ENCODE measurements at places on chromosomes 6 and 20. TPM values are rescaled to one million over a fixed set of nuclear protein-coding genes. Genes with fewer than 3 reads are reported as not detected.
A peak's percentile ranks its signal among the peaks of the same experiment; 100 is the strongest.

- no peak overlapping the region for H3K4me3 ChIP-seq
- no peaks in the 10 kb centered on the region for H3K4me1 ChIP-seq
- no peak for DNase-seq
Observed at GRCh38 chr6:11190625-11191245, 41.7 kb downstream of the NEDD9 start.

DNA sequence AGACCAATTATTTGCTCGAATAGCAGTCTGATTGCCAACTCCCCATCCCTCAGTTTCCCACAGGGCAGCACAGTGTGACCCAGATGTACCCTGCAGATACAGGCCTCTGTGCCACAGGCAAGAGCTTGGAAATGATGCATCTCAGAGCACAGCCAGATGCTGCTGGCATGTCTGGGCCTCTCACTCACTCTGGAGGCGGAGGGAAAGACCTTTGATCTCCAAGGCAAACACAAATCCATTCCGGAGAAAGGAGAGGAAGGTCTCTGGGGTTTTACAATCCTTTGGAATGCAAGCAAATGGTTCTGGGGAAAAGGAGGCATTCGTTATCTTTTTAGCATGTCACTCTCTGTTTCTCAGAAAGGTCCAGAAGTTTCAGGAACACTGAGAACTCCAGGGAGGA is 74.2 kb downstream of the RIOK1 start:
- no peaks in the 10 kb centered on the region for H3K4me1 ChIP-seq
- H3K4me3 ChIP-seq, result no peak overlapping the region
- no peaks in the 10 kb centered on the region for H3K36me3 ChIP-seq
- H3K27ac ChIP-seq, result no peak overlapping the region

- H3K4me1 ChIP-seq, result no peaks in the 10 kb centered on the region
- H3K27ac ChIP-seq, result no peak overlapping the region
- no peak overlapping the region for H3K4me3 ChIP-seq
- no peak for DNase-seq
Observed at GRCh38 chr20:24543168-24543567, 73.7 kb downstream of the SYNDIG1 start.

- H3K36me3 ChIP-seq, result no peaks in the 10 kb centered on the region
- no peak overlapping the region for H3K4me3 ChIP-seq
- H3K27ac ChIP-seq, result no peak overlapping the region
- no peak for DNase-seq
- H3K27me3 ChIP-seq, result peaks cover 16% of the 10 kb centered on the region
Observed at GRCh38 chr6:72617721-72618120, 4.1 kb upstream of the KCNQ5 start.

- no peaks in the 10 kb centered on the region for H3K27me3 ChIP-seq
- no peaks in the 10 kb centered on the region for H3K36me3 ChIP-seq
- no peak overlapping the region for H3K27ac ChIP-seq
- DNase-seq, result no peak
- no peak overlapping the region for H3K4me3 ChIP-seq
- H3K4me1 ChIP-seq, result no peaks in the 10 kb centered on the region
Observed at GRCh38 chr6:89596056-89596455, 42.5 kb downstream of the LYRM2 start.

DNA sequence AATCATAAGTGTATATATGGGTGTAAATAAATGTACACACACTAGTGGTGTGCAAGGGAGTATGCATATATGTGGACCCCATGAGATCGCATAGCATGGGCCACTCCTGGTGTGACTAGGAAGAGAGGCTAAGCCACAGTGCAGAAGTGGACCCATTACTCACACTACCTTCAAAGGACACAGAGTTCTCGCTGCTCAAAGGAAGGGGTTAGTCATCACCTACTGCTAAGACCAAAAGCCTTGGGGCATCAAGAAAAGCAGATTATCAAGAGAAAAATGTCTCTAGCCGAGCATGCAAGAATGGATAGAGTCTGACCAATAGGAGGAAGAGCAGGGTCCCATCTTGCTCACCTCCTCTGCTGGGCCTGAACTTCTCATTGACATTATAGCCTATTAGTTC is 195.5 kb downstream of the MAFB start:
- no peaks in the 10 kb centered on the region for H3K4me1 ChIP-seq
- peaks cover 3% of the 10 kb centered on the region for H3K27me3 ChIP-seq
- no peak overlapping the region for H3K27ac ChIP-seq
- H3K36me3 ChIP-seq, result no peaks in the 10 kb centered on the region
- no peak overlapping the region for H3K4me3 ChIP-seq
- no peak for DNase-seq

GRCh38 chr20:48949304-48950170 is 28.0 kb downstream of the ARFGEF2 start:
- no peaks in the 10 kb centered on the region for H3K27me3 ChIP-seq
- DNase-seq, result no peak
- no peak overlapping the region for H3K4me3 ChIP-seq

DNA sequence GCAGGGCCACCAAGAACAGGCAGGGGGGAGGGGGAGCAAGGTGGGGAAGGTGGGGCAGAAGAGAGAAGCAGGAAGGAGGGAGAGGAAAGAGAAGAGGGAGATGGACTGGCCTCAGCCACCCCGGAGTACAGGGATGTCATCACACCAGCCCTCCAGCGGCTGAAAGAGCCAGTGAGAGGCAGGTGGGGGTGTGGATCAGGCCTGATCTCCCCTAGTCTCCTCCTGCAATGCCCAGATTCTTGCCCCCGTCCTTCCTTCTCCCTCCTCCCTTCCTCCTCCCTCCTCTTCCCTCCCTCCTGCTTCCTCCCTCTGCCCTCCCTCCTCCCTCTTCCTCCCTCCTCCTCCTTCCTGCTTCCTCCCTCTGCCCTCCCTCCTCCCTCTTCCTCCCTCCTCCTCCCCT is 61.5 kb downstream of the YTHDF1 start:
- H3K27me3 ChIP-seq, result peaks cover 74% of the 10 kb centered on the region
- DNase-seq, result no peak
- no peaks in the 10 kb centered on the region for H3K36me3 ChIP-seq
- no peaks in the 10 kb centered on the region for H3K4me1 ChIP-seq
- no peak overlapping the region for H3K4me3 ChIP-seq

DNA sequence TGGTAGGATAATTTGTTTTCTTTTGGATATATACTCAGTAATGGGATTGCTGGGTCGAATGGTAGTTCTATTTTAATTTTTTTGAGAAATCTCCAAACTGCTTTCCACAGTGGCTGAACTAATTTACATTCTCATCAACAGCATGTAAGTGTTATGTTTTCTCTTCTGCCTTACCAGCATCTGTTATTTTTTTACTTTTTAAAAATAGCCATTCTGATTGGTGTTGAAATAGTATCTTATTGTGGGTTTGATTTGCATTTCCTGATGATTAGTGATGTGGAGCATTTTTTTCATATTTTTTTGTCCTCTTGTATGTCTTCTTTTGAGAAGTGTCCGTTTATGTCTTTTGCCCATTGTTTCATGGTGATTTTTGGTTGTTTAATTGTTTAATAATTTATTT is 11.9 kb downstream of the HINT3 start:
- DNase-seq, result no peak
- H3K36me3 ChIP-seq, result no peaks in the 10 kb centered on the region
- no peaks in the 10 kb centered on the region for H3K27me3 ChIP-seq
- H3K27ac ChIP-seq, result no peak overlapping the region

- no peak for DNase-seq
- H3K36me3 ChIP-seq, result no peaks in the 10 kb centered on the region
- H3K27ac ChIP-seq, result no peak overlapping the region
- no peaks in the 10 kb centered on the region for H3K4me1 ChIP-seq
- H3K4me3 ChIP-seq, result no peak overlapping the region
- H3K27me3 ChIP-seq, result no peaks in the 10 kb centered on the region
Observed at GRCh38 chr6:146444189-146444588, 99.4 kb upstream of the RAB32 start.

- peaks cover 28% of the 10 kb centered on the region for H3K36me3 ChIP-seq
- no peaks in the 10 kb centered on the region for H3K27me3 ChIP-seq
- H3K4me3 ChIP-seq, result no peak overlapping the region
- no peaks in the 10 kb centered on the region for H3K4me1 ChIP-seq
Observed at GRCh38 chr20:49247792-49248191, 28.6 kb downstream of the DDX27 start.

DNA sequence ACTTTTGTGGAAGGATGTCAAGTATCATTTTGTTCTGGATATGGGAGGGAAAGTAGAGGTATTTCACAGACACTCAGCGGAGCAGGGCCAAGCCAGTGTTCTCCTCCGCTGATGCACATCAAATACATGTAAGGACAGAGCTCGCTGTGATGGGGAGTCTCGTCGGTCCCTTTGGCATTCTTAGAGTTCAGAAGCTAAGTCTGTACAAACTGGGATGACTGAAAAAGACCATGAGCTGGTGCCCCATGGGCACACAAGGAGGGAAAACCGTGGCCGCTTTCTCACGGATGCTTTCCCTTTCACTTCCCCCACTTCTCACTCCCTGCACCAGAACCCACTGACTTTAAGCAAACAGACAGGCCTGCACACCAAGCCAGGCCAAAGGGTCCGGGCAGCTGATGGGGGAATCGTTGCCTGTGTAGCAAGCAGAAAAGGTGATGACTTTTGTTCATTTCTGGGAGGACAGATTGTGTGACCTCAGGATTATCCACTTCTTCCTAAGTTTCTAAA is 27.7 kb upstream of the MPC1 start:
- no peaks in the 10 kb centered on the region for H3K36me3 ChIP-seq
- peaks cover 50% of the 10 kb centered on the region for H3K4me1 ChIP-seq
- H3K27ac ChIP-seq, result peak overlapping the region; percentile 53
- no peak overlapping the region for H3K4me3 ChIP-seq

DNA sequence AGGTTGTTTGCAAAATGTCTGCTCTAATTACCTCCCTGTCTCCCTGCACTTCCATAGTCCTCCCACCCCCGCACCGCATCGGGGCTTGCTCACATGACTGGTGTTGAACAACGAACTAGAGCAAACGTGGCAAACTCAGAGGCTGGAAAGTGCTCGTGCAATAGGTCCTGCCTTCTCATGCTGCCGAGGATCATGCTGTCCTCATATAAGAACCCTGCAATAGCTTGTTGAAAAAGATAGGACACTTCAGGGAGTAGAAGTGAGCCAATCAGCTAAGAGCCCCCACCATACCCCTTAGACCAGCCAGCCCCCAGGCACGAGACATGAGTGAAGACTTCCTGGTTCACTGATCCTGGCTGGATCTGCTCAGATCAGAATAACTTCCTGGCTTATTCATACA is 219.2 kb downstream of the C6orf118 start:
- H3K36me3 ChIP-seq, result no peaks in the 10 kb centered on the region
- no peak overlapping the region for H3K4me3 ChIP-seq
- no peaks in the 10 kb centered on the region for H3K27me3 ChIP-seq
- H3K4me1 ChIP-seq, result no peaks in the 10 kb centered on the region
- DNase-seq, result no peak
- H3K27ac ChIP-seq, result no peak overlapping the region

GRCh38 chr6:15358579-15359327 is 112.9 kb downstream of the JARID2 start:
- no peaks in the 10 kb centered on the region for H3K27me3 ChIP-seq
- H3K4me1 ChIP-seq, result peaks cover 13% of the 10 kb centered on the region
- no peak overlapping the region for H3K27ac ChIP-seq
- peaks cover 4% of the 10 kb centered on the region for H3K36me3 ChIP-seq
- DNase-seq, result no peak

DNA sequence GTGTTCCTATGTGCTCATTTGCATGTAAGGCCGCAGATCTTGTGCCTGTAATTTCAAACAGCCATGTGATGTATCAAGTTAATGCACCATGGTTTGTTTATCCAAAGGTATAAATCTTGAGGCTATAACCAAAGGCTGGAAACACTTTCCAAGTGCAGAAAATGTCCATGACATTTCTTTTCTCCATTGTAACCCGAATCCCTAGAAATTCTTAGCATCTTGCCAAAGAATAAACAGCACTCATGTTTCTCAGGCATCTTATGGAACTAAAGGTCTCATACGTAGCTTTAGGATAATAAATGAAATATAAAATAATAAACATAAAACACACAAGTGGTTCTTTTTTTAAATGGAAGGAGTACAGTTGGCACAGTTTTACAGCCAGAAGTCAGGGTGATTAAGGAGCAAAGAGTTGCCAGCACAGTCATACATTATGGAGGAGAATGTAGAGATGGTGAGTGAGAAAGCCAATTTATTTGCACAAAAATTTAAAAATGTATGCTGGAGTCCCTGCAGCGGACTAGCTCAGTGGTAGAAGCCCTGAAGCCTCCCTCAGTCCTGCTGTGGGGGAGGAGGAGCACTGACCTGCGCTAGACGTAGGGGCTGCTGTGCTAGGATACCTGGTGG is 18.0 kb downstream of the CDH26 start:
- H3K27ac ChIP-seq, result no peak overlapping the region
- H3K36me3 ChIP-seq, result no peaks in the 10 kb centered on the region
- DNase-seq, result no peak
- H3K4me3 ChIP-seq, result no peak overlapping the region
- H3K4me1 ChIP-seq, result no peaks in the 10 kb centered on the region

- H3K27ac ChIP-seq, result no peak within 1 kb of the TSS
- H3K4me3 ChIP-seq, result no peak within 1 kb of the TSS
- H3K36me3 ChIP-seq, result peaks cover 3% of the 10 kb centered on the region
- DNase-seq, result no peak
- no peaks in the 10 kb centered on the region for H3K4me1 ChIP-seq
- peaks cover 9% of the 10 kb centered on the region for H3K27me3 ChIP-seq
Observed at GRCh38 chr20:1184638-1185315, at the start of gene TMEM74B. Gene TMEM74B (minus strand): TSS chr20:1184981. CDS start chr20:1183801, 1,180 bp downstream.

- no peaks in the 10 kb centered on the region for H3K4me1 ChIP-seq
- no peaks in the 10 kb centered on the region for H3K36me3 ChIP-seq
- H3K27me3 ChIP-seq, result no peaks in the 10 kb centered on the region
- no peak overlapping the region for H3K27ac ChIP-seq
- H3K4me3 ChIP-seq, result no peak overlapping the region
- no peak for DNase-seq
Observed at GRCh38 chr20:43040427-43040826, 149.3 kb downstream of the PTPRT start.

DNA sequence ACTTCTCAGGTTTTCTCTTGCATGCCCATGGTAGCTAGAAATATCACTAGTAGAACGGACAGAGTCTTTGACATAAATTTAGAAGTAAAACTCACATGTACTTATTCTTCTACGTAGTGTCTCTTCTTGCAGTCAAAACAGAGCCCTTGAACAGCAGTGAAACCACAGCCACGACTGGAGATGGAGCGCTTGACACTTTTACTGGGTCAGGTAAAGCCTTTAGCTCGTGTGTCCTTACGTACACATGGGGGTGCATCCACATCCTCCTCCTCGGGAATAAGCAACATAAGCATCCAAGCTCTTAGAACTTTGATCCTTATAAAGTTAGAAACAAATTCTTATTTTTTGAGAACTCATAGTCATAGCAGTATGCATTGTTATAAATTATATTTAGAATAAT is 215.3 kb downstream of the EYA4 start:
- H3K27ac ChIP-seq, result no peak overlapping the region
- no peak overlapping the region for H3K4me3 ChIP-seq
- no peaks in the 10 kb centered on the region for H3K27me3 ChIP-seq
- no peaks in the 10 kb centered on the region for H3K36me3 ChIP-seq
- DNase-seq, result no peak
- H3K4me1 ChIP-seq, result no peaks in the 10 kb centered on the region

- no peak for DNase-seq
- H3K36me3 ChIP-seq, result no peaks in the 10 kb centered on the region
- no peak overlapping the region for H3K4me3 ChIP-seq
- peaks cover 9% of the 10 kb centered on the region for H3K4me1 ChIP-seq
- H3K27me3 ChIP-seq, result no peaks in the 10 kb centered on the region
- no peak overlapping the region for H3K27ac ChIP-seq
Observed at GRCh38 chr6:139265512-139266190, 26.1 kb downstream of the TXLNB start.

- H3K27me3 ChIP-seq, result no peaks in the 10 kb centered on the region
- H3K4me3 ChIP-seq, result no peak overlapping the region
- H3K36me3 ChIP-seq, result peaks cover 4% of the 10 kb centered on the region
Observed at GRCh38 chr20:32337937-32338661, 20.0 kb upstream of the ASXL1 start.

The KHDC1 gene
- total RNA-seq, result 1.5 TPM

The CTAGE9 gene
- not detected for total RNA-seq

The ACTL10 gene
- 6.1 TPM for total RNA-seq

The SEL1L2 gene
- total RNA-seq, result not detected

The EFCAB8 gene
- 1.5 TPM for total RNA-seq

The GMEB2 gene
- 20.7 TPM for total RNA-seq
